ENCODE measurements at places on chromosomes 7 and 10. TPM values are rescaled to one million over a fixed set of nuclear protein-coding genes. Genes with fewer than 3 reads are reported as not detected.

DNA sequence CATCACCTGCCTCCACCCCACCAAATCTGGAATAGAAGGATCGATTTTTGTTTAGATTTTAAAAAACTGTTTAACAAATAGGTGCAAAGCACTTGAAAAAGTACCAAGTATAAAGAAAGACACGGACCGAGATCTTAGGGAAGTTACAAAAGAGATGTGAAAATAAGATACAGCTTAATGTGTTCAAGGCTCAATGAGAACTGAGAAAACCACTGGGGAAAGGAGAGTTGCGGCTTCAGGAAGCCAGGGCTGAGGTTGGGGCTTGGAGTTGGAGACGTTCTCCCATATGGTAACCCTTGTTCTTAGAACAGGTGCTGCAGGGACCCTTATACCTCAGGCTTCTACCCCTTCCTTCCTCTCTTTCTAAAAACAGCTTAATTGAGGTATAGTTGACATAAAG is 140.2 kb downstream of the FANK1 start:
- 0 out of 2 replicates have a peak, but pooled peaks cover 10% of the 10 kb centered on the region for H3K27me3 ChIP-seq
- H3K4me1 ChIP-seq = no peaks in the 10 kb centered on the region
- H3K36me3 ChIP-seq = no peaks in the 10 kb centered on the region
- H3K27ac ChIP-seq = no peak overlapping the region
- DNase-seq = no peak

- peaks cover 18% of the 10 kb centered on the region for H3K27me3 ChIP-seq
- no peaks in the 10 kb centered on the region for H3K36me3 ChIP-seq
- H3K4me3 ChIP-seq = no peak overlapping the region
- DNase-seq = no peak
- no peak overlapping the region for H3K27ac ChIP-seq
- no peaks in the 10 kb centered on the region for H3K4me1 ChIP-seq
These were observed 88.3 kb downstream of the GOLGA7B start for GRCh38 chr10:97937928-97938327.

DNA sequence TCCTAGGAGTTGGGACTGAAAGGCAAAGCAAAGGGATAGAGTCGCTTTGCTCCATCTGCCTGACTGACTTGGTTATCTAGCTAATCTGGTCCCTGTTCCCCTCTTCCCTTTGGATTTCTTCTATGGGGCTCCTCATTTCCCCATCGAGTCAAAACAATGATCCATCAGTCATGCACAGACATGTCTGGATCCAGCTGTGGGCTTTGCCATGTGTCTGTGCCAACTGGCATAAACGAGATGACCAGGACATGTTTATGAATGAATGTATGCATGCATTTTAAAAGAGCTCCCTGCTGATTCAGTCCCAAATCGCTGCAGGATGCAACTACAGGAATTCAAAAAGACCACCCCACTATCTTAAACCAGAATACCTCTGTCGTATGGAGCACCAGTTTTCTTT is 122.0 kb downstream of the ARL4A start:
- DNase-seq = no peak
- peaks cover 15% of the 10 kb centered on the region for H3K4me1 ChIP-seq
- H3K27ac ChIP-seq = no peak overlapping the region
- no peaks in the 10 kb centered on the region for H3K36me3 ChIP-seq
- no peaks in the 10 kb centered on the region for H3K27me3 ChIP-seq
- H3K4me3 ChIP-seq = no peak overlapping the region

The HOXA7 gene
- 15.0 TPM for total RNA-seq

- H3K4me3 ChIP-seq = no peak overlapping the region
- H3K36me3 ChIP-seq = no peaks in the 10 kb centered on the region
- no peaks in the 10 kb centered on the region for H3K4me1 ChIP-seq
- peaks cover 13% of the 10 kb centered on the region for H3K27me3 ChIP-seq
- no peak for DNase-seq
These were observed 94.6 kb downstream of the TACC2 start for GRCh38 chr10:122083478-122084025.

DNA sequence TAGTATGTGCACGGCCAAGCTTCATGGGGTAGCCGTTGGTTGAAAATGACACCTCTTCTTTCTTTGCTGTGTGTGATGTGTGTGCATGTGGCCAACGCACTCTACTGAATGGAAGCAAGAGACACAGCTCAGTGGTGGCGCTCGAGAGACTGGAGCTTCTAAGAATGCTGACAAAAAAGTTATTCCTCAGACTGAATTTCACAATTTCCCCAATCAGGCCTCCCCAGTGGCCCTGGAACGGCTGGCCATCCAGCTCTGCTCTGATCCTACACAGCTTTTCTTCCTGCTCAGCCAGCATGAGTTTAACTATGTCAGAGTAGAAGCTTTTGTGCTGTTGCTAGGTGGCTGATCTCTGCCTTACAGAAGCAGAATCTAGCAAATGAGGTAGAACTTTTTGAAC is 186.7 kb upstream of the PLXDC2 start:
- H3K4me3 ChIP-seq = no peak overlapping the region
- H3K27ac ChIP-seq = no peak overlapping the region
- DNase-seq = no peak
- no peaks in the 10 kb centered on the region for H3K27me3 ChIP-seq
- H3K4me1 ChIP-seq = no peaks in the 10 kb centered on the region

GRCh38 chr7:105721571-105722104 is 140.3 kb upstream of the EFCAB10 start:
- peaks cover 17% of the 10 kb centered on the region for H3K4me1 ChIP-seq
- no peak overlapping the region for H3K4me3 ChIP-seq
- no peaks in the 10 kb centered on the region for H3K27me3 ChIP-seq

GRCh38 chr10:123135415-123136141 is at the start of gene HMX3:
TSS of gene HMX3 (plus strand) at chr10:123135970. CDS start at chr10:123136051, 81 bp downstream.
- peaks cover 17% of the 10 kb centered on the region for H3K4me1 ChIP-seq
- no peaks in the 10 kb centered on the region for H3K27me3 ChIP-seq
- H3K27ac ChIP-seq = no peak within 1 kb of the TSS
- no peaks in the 10 kb centered on the region for H3K36me3 ChIP-seq
- H3K4me3 ChIP-seq = no peak within 1 kb of the TSS

- H3K27me3 ChIP-seq = no peaks in the 10 kb centered on the region
- no peak for DNase-seq
- peaks cover 9% of the 10 kb centered on the region for H3K4me1 ChIP-seq
- no peaks in the 10 kb centered on the region for H3K36me3 ChIP-seq
These were observed 28.7 kb upstream of the CALU start for GRCh38 chr7:128710481-128710880.

GRCh38 chr7:137871170-137871915 is 24.6 kb upstream of the DGKI start:
- no peak overlapping the region for H3K4me3 ChIP-seq
- H3K36me3 ChIP-seq = no peaks in the 10 kb centered on the region
- no peaks in the 10 kb centered on the region for H3K27me3 ChIP-seq

- no peak for DNase-seq
- no peaks in the 10 kb centered on the region for H3K27me3 ChIP-seq
- peaks cover 13% of the 10 kb centered on the region for H3K36me3 ChIP-seq
These were observed 178.0 kb downstream of the RNF216 start for GRCh38 chr7:5603241-5604140.

The OGA gene
- total RNA-seq = 127 TPM

The GPR37 gene
- 2.2 TPM for total RNA-seq

All from HCT116 (cell line).